ENCODE measurements at places on chromosomes 7 and 10. TPM values are rescaled to one million over a fixed set of nuclear protein-coding genes. Genes with fewer than 3 reads are reported as not detected.

SCART1 gene
- 0.45 TPM for total RNA-seq

PON3 gene
- total RNA-seq = 0.77 TPM

IFIT1 gene
- 48.0 TPM for total RNA-seq

GRM3 gene
- not detected for total RNA-seq

FAM25G gene
- total RNA-seq = not detected

DNA sequence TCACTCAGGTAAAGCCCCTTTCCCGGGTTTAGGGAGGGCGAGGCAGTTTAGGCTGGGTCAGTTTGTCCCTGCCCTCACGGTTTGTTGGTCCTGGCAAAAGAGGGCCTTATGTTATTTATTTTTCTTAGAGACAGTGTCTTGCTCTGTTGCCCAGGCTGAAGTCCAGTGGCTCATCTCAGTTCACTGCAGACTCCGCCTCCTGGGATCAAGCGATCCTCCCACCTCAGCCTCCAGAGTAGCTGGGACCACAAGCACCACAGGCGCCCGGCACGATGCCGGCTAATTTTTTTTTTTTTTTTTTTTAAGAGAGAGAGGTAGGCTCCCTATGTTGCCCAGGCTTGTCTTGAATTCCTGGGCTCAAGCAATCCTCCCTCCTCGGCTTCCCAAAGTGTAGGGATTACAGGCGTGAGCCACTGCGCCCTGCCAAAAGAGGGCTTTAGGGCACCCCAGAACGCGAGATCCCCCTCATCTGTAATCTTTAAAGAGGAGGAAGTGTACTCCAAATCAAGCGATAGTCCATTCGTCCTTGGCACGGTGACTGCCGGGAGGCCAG is 626 bp upstream of the BMS1 start:
- DNase-seq = no peak

PTCD1 gene
- 3.1 TPM for total RNA-seq

FGFBP3 gene
- total RNA-seq = 0.27 TPM

- DNase-seq = no peak
Measured at GRCh38 chr10:118692872-118693271, 61.9 kb downstream of the CACUL1 start.

DNA sequence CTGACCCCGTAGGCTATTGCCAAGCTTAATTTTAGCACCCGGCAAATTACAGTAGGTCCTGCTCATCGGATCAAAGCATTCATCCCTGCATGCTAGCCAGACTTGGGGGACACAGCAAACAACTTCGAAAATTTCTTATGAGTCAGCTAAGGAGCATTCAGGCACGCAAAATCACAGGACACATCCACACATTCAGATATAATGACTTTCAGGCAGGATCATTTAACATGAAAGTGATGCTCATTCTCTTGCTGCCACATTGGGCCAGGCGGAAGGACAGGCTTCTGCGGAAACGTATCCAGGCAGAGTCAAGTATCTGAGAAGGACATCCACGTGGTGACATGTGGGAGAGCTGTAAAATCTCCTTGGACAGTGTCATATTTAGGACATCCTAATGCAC is 474.0 kb upstream of the NRP1 start:
- DNase-seq = no peak

DNA sequence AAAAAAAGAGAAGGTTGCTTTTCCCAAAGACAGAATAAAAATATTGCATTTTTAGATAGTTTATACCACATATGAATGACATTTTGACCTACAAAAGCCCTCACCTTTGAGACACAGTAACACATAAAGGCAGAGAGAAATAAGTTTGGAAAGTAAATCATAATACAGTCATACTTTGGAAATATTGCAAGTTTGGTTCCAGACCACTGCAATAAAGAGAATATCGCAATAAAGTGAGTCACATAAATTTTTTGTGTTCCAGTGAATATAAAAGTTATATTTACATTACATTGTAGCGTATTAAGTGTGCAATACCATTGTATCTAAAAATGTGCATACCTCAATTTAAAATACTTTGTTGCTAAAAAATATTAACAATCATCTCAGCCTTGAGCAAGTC is 40.3 kb downstream of the CCDC71L start:
- no peak for DNase-seq

DNA sequence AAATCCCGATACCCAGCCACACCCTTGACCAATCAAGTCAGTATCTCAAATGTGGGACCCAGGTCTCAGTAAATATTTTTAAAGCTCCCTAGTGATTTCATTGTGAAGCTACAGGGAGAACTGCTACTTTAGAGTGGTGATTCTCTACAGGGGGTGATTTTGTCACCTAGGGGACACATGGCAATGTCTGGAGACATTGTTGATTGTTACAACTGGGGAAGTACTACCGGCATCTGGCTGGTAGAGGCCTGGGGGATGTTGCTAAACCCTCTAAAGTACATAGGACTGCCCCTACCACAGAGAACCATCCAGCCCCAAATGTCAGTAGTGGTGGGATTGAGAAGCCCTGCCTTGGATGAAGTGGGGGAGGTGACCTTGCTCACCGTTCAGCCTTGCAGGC is 152.9 kb downstream of the RPS24 start:
- no peak for DNase-seq

DNA sequence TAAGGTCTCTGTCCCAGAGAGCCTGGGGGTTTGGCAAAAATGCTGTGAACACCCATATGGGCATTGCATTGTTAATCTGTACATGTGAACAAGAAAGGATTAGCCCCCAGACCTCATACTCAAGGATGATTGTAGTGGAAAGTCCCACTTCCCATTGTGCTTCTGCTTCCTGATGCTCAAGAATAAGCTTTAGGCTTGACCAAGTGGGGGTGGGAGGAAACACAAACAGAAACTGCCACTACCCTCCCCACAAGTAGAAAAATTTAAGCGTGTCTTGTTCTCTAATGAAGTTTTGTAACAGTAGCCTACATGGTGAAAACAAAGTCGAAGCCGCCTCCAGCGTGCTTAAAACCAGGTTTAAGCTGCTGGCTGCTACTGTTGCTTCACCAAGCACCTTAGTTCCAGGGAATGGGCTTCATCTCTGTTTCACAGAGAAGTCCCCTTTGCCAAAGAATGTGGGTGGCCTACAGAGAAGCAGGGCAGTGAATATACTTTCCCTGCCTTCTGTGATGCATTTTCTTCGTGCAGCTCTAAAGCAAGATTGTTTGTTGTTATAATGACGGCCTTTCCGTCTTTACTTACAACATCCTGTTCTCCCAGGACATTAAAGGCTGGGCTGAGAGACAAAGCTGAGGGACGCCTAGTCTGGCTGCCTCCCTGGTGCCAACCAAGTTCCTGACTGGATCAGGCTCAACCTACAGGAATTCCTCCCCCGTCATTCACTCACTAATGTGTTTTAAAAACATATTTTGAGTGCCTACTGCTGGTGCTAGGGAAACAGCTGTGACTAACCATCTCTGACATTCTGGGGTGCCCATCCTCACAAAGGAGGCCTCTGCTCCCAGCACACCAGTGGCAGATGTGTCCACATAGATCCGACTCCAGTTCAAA is 32.1 kb upstream of the CCSER2 start:
- DNase-seq = no peak

- no peak for DNase-seq
Measured at GRCh38 chr7:87599336-87599735, 1.3 kb downstream of the ABCB1 start.

- DNase-seq = no peak
Measured at GRCh38 chr7:159237022-159237653, 92.5 kb upstream of the VIPR2 start.

DNA sequence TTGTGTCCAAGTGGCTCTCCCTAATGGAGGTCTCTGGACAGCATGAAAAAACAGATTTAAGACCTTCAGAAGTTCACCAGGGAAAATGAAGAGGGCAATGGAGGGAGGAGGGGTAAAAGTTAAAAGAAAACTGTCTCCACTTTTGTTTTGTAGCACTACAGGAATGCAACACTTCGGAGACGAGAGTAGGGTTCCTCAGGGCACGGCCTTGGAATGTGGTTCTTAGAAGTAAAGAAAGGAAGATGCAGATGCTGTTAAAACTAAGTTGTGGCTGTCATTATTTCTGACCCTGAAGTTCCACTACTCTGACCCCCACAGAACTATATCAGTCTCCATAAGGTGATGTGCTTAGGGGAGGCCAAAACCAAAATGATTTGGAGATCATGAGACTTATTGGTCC is 335.1 kb downstream of the XPNPEP1 start:
- DNase-seq = no peak

DNA sequence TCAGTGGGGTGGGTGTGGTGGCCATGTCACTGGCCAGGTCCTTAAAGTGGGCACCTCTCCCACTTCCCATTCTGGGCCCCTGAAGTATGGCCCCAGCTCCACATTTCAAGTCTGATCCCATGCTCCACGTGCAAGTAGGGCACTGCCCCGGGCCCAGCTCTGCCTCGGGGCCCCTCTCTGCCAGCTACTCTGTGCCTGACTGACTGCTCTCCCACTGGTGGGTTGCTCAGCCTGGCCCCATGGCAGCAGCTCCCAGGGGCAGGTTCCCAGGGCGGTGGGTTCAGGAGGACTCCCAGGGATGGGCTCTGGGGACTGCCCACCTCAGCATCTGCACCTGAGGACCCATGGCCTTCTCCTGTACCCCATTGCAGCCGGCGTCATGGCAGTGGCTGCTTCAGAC is 110.2 kb upstream of the FAM180A start:
- DNase-seq = no peak

WNT8B gene
- not detected for total RNA-seq

GRCh38 chr10:97107551-97107950 is 78.2 kb downstream of the SLIT1 start:
- DNase-seq = no peak

- DNase-seq = no peak
Measured at GRCh38 chr10:12705943-12706342, 295.6 kb downstream of the CCDC3 start.

DNA sequence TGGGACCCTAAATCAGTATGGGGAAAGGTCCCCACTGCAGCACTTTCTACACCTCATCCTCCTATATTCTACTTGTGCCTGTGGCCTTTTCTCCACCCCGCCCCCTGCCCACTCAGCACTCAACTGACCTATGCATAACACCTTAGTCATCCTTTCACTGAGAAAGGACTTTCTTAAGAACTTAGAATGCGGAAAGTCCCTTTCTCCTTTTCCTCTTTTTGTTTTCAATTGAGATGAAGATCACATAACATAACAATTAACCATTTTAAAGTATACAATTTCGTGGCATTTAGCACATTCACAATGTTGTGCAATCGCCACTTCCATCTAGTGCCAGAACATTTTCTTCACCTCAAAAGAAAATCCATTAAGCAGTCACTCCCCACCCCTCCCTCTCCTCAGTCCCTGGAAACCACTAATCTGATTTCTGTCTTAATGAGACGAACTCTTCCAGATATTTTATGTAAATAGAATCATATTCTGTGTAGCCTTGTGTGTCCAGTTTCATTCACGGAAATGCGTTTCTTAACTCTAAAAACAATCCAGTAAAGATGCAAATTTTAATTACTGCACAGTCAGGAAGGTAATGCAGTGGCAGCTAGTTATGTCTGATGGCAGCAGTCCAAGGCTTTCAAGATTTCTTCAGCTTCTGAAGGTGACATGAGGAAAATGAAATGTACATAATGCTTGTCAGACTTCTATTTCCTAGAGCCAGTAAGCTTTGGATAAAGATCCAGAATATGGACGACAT is 41.7 kb downstream of the FAS start:
- peak; percentile 32 for DNase-seq

DNA sequence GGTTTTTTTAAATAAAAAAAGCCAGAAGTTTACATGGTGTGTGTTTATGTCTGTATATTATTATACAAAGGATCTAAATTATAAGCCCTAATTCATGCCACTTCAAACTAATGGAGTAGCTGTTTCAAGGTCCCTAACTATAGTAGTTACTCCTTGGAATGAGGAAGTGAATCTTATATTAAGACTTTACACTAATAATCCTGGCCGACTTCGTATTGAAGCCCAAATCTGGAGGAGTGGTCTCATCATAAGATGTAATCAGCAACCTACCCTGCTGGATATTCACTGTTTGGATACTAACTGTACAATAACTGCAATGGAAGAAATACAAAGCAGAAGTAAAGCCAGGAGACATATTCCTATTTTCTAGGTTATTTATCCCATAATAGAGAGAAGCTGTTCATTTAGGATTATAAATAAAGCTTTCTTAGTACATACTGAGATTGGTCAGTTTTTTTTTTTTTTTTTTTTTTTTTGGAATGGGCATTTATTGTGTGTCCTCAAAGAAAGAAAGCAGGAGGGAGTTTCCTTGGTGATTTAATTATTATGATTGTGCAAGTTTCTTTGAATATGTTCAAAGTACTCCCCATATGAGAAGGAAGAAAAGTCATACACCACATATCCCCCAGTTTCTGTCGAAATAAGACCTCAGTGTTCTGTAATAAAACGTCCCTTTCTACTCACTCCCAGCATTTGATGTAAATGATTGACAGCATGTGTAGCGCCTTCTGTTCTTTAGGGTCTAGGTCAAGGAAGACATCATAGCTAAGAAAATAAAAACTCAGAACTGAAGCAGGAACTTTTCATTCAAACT is 397.8 kb downstream of the EXOC4 start:
- DNase-seq = no peak

DNA sequence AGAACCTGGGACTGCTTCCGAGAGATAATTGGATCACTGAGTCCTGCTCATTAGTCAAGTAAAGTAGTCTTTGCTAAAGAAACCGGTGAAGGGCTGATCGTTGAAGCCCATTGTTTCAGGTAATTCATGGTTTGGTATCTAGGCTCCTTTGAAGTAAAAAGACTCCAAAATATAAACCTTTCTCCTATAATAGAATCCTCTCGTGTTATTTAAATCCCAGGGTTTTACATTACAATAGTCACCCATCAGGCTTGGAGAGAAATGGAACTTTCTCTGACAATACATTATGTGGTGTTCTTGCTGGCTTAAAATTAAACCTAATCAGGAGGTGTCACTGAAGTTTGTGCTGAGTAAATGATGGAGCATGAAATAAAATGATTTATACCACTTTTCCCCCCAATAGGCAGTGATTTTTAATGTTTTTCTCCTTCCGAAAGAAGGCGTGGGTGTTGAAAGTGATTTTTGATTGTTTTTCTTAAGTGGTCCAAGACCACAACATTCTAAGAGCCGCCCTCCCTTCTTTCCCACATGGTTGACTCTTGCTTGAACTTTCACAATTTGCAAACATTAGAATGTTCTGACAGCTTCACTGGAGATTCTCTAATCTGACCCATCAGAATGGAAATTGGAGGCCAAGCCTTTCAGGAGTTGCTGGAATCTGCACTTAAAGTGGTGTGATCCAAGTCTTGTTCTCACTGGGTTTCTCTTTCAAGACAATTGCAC is 44.2 kb downstream of the LRMDA start:
- DNase-seq = no peak

DNA sequence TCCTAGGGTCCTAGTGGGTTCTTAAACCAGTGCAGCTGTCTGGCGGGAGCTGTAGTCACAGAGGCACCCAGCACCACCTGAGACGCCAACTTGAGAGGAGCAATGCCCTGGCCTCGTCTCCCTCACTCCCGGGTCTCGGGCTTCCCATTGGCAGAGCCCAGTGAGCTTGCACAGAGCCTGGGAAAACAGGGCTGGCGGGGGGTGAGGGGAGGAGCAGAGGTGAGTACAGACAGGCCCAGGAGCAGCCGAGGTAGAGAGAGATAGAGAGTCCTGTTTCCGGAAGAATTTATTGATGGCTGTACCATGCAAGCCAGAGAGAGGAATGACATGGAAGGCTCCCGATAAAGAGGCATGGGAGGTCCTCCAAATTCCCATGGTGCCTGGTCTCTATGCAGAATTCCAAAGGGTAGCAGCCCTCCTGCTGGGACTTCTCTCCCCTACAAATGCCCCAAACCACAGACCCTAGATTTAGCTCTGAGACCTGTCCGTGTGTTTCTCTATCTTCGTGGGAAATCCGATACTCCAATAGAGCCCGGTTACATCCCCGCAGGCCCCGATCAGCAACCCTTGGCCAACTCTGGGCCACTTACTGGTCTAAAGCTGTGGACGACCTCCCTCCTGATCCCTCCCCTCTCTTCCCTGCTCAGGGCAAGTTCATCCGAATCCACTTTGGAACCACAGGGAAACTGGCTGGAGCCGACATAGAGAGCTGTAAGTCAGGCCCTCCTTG is 20.3 kb upstream of the MYH16 start:
- DNase-seq = no peak

Measured in left ventricle myocardium superior (tissue), 1 donor.